ENCODE measurements at places on chromosomes 7 and 10. TPM values are rescaled to one million over a fixed set of nuclear protein-coding genes. Genes with fewer than 3 reads are reported as not detected.

GRCh38 chr10:86071145-86071544, 295.4 kb downstream of the GRID1 start:
- no peak for DNase-seq

DNA sequence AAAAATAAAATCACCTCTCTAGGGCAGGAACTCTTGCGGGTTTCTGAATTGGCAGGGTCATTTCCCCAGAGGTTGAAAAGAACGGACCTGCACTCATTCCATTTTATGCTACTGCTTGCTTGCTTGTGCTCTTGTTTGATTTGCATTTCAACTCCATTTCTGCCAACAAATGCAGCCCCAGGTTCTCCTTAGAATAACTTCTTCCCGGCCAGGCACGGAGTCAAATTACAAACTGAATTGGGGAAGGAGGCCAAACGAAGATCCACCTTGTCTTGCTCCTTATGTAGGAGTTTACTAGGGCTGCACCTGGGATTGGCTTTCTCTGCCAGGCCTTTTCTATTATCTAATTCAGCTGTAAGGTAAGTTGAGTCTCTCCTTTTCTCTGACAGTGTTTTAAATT, 79.6 kb downstream of the HGF start:
- DNase-seq, result no peak

GRCh38 chr7:94997547-94997946, 90.2 kb downstream of the PPP1R9A start:
- DNase-seq, result no peak

DNA sequence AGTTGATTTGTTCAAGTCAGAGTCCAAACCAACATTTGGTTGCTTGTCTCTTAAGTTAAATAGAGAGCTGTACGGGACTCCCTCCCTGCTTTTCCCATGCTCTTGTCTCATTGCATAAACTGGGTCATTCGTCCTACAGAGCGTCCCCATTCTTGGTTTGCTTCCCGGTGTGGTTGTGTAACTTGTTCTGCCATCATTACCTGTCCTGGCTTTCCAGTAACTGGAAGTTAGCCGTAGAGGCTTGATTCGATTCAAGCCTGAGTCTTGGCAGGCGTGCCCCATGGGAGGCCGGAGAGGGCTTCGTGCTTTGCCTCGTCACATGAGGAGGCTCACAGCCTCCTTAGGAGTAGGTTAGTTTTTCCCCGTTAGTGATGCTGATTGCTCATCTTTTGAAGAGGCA, 40.2 kb downstream of the FBH1 start:
- no peak for DNase-seq

Gene TMEM176A
- total RNA-seq, result 18.5 TPM

DNA sequence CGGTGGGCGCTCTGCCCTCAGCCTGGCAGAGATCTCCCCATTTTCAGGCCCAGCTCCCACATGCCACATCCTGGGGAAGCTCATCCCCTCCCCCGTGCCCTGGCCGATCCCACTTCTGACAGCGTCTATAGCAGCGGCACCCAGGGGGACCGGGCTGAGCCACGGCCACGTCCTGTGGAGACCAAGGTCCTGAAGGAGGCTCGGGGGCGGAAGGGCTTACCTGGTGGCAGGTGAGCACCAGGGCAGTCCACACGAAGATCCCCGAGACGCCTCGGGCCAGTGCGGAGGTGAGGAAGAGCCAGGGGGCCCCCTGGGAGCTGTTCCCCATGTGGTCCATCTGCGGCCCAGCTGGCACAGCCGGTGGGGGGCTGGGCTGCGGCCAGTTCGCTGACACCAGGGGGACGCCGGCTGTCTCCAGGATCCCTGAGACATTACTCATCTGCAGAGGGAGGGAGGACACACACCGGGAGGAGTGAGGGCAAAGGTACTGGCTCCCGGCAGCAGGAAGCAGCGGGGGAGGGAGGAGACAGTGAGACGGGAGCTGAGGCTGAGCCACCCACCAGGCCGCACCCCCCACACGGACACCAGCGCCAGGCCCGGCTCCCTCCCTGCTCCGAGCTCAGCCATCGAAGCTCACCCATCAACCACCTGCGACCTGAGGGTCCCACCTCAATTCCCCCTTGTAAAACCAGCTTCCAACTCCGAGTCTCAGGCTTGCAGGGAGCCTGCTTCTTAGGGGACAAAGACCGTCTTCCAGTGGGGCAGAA, 776 bp downstream of the TMEM184A start:
- no peak for DNase-seq

GRCh38 chr10:5828725-5829124, 15.5 kb upstream of the GDI2 start:
- DNase-seq, result no peak

GRCh38 chr7:81694711-81695110, 75.1 kb downstream of the HGF start:
- DNase-seq, result no peak

DNA sequence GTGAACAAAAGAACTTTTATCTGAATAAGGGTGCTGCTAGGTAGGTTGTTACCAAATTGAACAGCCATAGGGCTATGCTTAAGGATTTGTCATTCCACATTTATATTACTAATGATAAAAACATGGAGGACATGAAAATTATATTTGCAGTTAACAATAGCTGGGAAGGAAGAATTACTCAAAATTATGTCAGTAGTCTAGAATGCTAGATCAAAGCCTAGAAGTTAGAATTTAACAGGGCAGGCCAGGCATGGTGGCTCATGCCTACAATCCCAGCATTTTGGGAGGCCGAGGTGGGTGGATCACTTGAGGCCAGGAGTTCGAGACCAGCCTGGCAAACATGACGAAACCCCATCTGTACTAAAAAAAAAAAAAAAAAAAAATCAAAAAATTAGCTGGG, 9.4 kb downstream of the STK17A start:
- DNase-seq, result no peak

Gene TFEC
- total RNA-seq, result 1.7 TPM

- no peak for DNase-seq
Observed at GRCh38 chr7:137078781-137079180, 210.3 kb downstream of the CHRM2 start.

- DNase-seq, result no peak
Observed at GRCh38 chr7:108815815-108816214, 246.1 kb downstream of the DNAJB9 start.

GRCh38 chr10:93300288-93300917, 181.7 kb downstream of the MYOF start:
- DNase-seq, result no peak

Gene NANOS1
- total RNA-seq, result 11.7 TPM

DNA sequence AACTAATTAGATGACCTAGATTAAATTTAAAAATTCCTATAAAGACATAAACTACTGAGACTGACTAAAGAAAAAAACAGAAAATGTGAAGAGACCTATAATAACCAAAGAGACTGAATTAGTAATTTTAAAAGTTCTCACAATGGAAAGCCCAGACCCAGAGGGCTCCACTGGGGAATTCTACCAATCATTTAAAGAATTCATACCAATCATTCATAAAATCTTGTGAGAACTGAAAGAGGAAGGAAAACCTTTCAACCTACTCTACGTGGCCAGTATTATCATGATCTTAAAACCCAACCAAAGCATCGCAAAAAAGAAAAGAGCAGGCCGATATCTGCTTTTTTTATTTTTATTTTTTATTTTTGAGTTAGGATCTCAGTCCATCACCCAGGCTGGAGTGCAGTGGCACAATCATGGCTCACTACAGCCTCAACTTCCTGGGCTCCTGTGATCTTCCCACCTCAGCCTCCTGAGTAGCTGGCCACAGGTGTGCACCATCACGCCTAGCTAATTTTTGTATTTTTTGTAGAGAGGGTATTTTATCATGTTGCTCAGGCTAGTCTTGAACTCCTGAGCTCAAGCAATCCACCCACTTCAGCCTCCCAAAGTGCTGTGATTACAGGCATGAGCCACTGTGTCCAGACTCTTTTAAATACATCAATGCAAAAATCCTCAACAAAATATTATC, 48.6 kb downstream of the DGKI start:
- no peak for DNase-seq

DNA sequence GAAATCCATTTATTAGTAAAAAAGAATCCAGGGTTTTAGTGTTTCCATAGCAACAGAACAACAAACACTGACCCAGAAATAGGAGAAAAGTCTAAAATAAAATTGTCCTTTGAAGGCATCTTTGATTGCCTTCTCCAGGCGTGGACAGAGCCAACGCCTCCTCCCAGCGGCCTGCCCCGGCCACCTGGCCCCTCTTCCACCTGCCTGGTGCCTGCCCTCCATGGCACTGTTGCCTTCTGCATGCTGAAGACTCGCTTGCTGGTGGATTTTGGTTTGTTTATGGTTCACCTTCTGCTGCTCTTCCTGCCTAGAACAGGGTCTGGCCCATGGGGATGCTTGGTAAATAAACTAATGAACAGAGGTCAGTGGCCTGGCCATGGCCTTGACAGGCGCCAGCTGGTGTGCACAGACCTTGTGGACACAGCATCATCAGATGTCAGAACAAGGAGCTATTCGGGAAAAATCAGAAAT, 107.4 kb downstream of the DYNC2I1 start:
- peak; percentile 36 for DNase-seq

GRCh38 chr7:20998309-20998708, 211.6 kb upstream of the SP8 start:
- DNase-seq, result no peak

GRCh38 chr10:27527666-27528295, 23.7 kb downstream of the RAB18 start:
- DNase-seq, result no peak

DNA sequence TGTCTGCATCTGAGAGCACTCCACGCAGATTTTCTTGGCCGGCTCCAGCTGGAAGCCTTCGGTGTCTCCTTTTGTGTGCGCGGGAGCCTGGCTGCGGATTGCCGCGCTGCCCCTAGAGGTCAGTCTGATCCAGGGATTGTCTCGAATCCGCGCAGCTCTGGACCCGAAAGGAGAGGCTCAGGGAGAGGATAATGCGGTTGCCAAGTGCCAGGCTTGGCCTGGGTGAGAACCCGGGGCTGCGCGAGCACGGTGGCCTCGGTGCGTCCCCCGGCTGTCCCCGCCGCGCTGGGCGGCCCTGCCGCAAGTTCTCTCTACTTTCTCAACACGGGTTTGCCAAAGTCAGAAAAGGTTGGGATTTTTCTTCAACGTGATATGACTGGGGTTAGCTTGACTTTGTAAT, 140.9 kb downstream of the ADCYAP1R1 start:
- peak; percentile 53 for DNase-seq

Gene ELMO1
- total RNA-seq, result 10.0 TPM

- DNase-seq, result no peak
Observed at GRCh38 chr10:128081720-128082119, 44.5 kb downstream of the MKI67 start.

GRCh38 chr10:118568327-118568848, 27.1 kb downstream of the PRLHR start:
- no peak for DNase-seq

Gene PDE1C
- 207 TPM for total RNA-seq

DNA sequence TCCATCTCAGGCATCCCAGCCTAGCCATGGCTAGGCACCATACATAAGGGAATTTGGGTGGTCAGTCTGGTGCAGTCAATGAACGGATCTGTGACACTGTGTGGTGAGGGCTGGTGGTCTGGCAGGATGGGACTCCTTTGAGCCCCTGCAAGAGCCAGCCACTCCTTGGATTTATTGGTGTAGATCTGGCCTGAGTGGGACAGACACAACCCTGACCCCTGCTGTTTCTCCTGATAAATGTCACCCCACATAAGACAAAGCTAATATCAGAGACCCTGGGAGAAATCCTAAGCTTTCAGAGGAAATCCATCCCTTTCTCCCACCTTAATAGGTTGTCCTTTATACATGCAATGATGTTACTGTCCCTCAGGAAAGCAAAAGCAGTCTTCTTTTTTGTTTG, 2.3 kb downstream of the FBXO24 start:
- no peak for DNase-seq

Measured in left ventricle myocardium inferior (tissue), 1 donor.